Motor neuron (in vitro differentiated cells): ENCODE measurements at places on chromosomes 4 and X. TPM values are rescaled to one million over a fixed set of nuclear protein-coding genes. Genes with fewer than 3 reads are reported as not detected.

DNA sequence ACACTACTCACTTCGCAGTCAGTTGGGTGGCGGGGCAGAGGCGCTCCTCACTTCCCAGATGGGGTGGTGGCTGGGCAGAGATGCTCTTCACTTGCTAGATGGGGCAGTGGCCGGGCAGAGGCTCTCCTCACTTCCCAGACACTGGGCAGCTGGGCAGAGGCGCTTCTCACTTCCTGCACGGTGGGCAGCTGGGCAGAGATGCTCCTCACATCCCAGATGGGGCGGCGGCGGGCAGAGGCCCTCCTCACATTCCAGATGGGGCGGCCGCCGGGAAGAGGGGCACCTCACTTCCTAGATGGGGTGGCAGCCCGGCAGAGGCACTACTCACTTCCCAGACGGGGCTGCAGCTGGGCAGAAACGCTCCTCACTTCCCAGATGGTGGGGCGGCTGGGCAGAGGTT is 199.8 kb downstream of the RTL9 start:
- no peak for ATAC-seq

DNA sequence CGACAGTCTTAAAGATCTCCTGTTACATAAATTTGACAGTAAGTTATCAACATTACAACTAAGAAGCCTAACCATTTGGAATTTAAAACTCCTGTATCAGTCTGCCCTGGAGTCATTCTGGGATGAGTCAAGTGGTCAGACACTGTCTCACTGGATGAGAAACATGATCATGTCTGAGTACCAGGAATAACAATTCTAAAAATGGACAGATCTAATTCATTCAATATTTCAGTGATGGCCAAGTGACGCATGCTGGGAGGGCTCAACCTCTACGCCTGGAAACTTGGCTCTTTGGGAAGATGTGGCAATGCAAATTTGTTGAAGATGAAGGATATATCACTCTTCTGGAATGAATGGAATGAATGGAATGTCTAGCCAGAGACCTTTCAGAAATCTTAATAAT is 1427.2 kb downstream of the STIM2 start:
- ATAC-seq, result peak; percentile 94

- no peak for ATAC-seq
Observed at GRCh38 chr4:149791851-149792250, 23.8 kb downstream of the IQCM start.

IL2RG gene
- total RNA-seq, result 1.4 TPM in 1 of 2 replicates, not detected in the other

GATA1 gene
- not detected in 2 replicates for total RNA-seq

NONO gene
- 276 and 293 TPM in 2 replicates for total RNA-seq

MAML3 gene
- 22.7 and 23.2 TPM in 2 replicates for total RNA-seq

SCARB2 gene
- 111 and 113 TPM in 2 replicates for total RNA-seq

- no peak for ATAC-seq
Observed at GRCh38 chr4:11264841-11265240, 163.9 kb downstream of the HS3ST1 start.

GRCh38 chr4:26830701-26831100 is 29.9 kb upstream of the STIM2 start:
- ATAC-seq, result no peak

ZCCHC12 gene
- total RNA-seq, result not detected in 2 replicates

JADE3 gene
- total RNA-seq, result 7.3 and 8.1 TPM in 2 replicates

- no peak for ATAC-seq
Observed at GRCh38 chr4:41160856-41161255, 53.5 kb downstream of the APBB2 start.

ZNF630 gene
- 0.10 and 0.32 TPM in 2 replicates for total RNA-seq

DNA sequence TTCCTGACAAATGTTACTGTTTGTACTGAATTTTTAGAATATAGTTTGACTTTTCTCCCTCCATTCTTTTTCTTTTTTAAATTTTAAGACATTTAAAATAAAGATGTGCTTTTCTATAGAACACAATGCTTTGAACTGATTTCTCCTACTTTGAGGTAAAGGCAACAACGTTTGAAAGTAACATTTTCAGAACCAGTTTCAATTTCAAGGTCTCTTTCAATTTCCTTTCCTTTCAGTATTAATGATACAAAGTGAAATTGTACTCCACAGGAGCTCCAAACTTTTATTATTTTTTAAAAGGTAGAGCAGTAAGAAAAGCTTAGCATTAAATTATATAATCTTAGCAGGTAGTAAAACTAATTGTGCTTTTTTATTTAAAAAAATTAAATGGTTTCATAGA is 54.9 kb downstream of the NDST4 start:
- no peak for ATAC-seq

CENPVL1 gene
- 0.43 and 0.52 TPM in 2 replicates for total RNA-seq

ARHGEF6 gene
- total RNA-seq, result 15.8 and 18.5 TPM in 2 replicates

DNA sequence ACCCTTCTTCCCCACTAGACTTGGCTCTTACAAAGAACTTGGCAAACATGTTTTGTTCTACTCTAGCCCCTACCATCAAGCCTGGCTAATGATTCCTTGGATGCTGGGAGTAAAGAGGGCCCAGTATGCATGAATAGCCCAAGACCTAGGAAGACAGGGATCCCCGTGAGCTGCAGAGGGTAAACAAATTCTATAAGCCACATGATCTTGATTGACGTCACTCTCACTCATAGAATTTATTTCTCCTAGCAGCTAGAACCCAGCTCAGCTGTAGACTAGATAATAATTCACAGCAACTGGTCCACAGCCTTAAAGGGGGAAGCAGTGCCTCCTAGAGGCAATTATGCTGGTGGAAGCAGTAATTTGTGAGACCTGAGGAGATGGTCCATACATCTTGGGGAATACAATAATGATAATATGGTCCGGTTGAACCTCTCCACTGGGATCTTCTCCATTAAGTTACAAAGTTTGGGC is 16.1 kb upstream of the USO1 start:
- peak; percentile 44 for ATAC-seq

DNA sequence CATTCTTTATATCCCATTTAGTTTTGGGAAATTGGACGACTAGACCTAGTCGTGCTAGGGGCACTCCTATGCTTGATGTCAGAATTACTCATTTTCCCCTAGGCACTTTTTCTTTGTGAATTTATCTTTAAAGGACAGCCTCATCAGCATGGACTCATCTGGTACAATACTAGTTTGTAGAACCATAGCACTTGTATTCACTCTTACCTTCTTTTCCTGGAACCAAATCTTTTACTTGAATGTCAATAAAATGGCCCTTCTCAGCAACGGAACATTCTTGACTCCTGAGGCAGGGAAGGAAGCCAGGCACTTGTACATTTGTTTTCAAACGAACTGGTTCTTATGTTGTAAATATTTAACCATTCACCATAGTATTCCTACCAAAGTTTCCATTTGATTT is 187.1 kb downstream of the SHROOM3 start:
- ATAC-seq, result no peak

- no peak for ATAC-seq
Observed at GRCh38 chr4:791898-792625, 33.9 kb downstream of the CPLX1 start.

TCEAL7 gene
- total RNA-seq, result 4.9 and 19.3 TPM in 2 replicates

DNA sequence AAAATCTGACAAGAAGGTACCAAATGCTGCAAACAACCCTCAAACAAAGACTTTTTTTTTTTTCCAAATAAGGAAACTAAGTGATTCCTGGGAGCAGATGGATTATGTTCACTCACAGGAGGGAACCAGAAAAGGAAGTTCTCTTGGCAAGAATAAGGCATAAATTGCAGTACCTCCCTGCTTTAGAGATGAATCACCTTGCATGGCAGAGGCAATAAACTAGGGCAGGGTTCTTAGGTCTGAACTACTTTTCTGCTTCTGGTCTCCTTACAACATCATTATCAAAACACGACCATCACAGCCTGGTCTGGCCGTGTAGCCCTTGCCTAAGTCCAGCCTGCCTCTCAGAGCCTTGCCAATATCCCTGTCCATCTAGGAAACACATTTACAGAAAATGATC is 6.3 kb downstream of the TMEM31 start:
- ATAC-seq, result peak; percentile 98

OPN1MW2 gene
- not detected in 2 replicates for total RNA-seq

TCEAL3 gene
- total RNA-seq, result 22.9 and 24.6 TPM in 2 replicates

DNA sequence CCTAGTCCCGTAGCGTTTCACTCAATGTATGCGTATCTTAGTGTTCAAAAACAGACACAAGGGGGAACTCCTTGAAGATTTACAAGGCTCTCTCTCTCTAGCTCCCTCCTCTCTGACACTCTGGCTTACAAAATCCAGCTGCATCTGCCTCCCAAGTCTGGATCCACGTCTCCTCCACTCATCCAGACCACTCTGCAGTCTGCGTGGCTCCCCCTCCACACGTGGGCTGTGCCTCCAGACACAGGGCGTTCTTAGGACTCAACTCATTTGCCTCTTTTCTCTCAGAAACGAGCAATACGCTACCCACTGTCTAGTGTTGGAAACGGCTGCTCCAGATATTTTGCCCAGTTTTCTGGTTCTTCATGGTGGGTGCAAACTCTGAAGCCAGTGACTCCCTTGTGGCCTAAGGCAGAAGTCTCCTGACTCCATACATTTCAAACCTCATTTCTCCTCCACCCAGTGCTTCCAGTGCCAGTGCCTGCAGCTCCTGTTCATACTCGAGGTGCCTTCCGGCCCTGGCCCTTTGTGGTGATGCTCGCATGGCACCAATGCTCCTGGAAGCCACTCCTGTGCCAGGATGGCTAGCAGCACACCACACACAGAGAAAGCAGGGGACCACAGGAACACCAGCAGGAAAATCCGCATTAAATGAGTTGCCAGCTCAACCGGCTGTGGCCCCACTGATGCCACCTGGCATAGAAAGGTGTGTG is 24.1 kb downstream of the NAT8L start:
- ATAC-seq, result no peak

DNA sequence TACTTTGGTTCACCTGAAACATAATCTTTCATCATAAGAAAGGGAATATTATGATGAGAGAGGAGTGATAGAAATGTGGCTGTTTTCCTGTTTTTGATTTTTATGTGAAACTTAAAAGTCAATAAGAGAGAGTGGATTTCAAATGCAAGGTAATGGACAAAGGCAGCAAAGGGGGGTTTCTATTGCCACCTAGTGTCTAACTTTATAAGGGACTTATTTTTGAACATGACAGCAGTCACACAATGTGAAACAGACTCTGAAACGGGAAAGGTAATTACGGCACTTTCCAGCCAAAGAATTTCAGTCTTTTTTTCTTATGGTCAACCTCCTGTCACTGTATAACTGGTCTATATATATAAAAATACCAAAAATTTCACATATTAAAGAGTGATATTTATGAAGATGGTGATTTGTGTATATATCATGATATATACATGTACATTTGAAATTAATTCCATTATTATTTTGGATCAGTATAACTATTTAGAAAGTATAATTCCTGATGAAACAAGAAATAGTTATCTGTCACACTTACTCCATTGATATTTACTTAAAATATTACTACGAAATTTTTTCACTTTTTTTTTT is 127.1 kb downstream of the FBXO8 start:
- peak; percentile 77 for ATAC-seq

DNA sequence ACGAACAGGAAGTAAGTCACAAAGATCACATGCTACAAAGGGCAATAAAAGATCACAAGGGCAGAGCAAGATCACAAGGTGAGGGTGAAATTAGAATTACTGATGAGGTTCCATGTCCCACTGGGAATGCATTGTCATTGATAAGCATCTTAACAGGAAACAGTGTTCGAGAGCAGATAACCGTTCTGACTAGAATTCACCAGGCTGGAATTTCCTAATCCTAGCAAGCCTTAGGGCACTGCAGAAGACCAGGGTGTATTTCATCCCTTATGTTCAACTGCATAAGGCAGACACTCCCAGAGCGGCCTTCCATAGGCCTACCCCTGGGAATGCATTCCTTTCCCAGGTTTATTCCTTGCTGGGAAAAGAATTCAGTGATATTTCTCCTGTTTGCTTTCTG is 980.6 kb upstream of the LCORL start:
- no peak for ATAC-seq

GRCh38 chr4:154478547-154478946 is 13.1 kb downstream of the DCHS2 start:
- no peak for ATAC-seq
